ENCODE measurements at places on chromosomes 7 and 10. TPM values are rescaled to one million over a fixed set of nuclear protein-coding genes. Genes with fewer than 3 reads are reported as not detected.

DNA sequence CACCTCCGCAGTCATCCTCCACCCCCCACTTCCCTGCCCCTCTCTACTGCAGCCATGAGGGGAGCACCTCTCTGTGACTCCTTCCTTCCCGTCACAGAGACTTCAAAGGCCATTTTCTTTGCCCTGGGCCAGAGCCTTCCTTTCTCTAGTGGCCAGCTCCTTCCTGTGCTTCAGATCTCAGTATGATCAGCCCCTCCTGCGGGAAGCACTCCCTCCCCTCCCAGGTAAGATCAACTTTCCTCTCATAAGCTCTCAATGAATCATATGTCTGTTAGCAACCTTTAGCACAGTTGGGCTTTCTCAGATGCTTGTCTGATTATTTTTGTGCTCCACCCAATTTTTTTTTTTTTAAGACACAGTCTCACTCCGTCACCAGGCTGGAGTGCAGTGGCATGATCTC, 241.0 kb upstream of the PRSS1 start:
- H3K27me3 ChIP-seq, result no peaks in the 10 kb centered on the region
- no peaks in the 10 kb centered on the region for H3K4me1 ChIP-seq
- H3K36me3 ChIP-seq, result no peaks in the 10 kb centered on the region
- no peak overlapping the region for H3K4me3 ChIP-seq
- no peak overlapping the region for H3K27ac ChIP-seq

The CTAGE8 gene
- not detected for total RNA-seq

GRCh38 chr10:119658274-119658673, 7.1 kb downstream of the BAG3 start:
- peak overlapping the region; percentile 47 for H3K4me3 ChIP-seq
- H3K36me3 ChIP-seq, result peaks cover 13% of the 10 kb centered on the region
- peak overlapping the region; percentile 80 for H3K27ac ChIP-seq
- DNase-seq, result peak; percentile 92

GRCh38 chr7:111594602-111595001, 32.3 kb upstream of the IMMP2L start:
- no peak overlapping the region for H3K27ac ChIP-seq
- DNase-seq, result no peak
- H3K4me3 ChIP-seq, result no peak overlapping the region
- no peaks in the 10 kb centered on the region for H3K36me3 ChIP-seq
- no peaks in the 10 kb centered on the region for H3K4me1 ChIP-seq

- no peaks in the 10 kb centered on the region for H3K27me3 ChIP-seq
- peaks cover 13% of the 10 kb centered on the region for H3K4me1 ChIP-seq
- no peak overlapping the region for H3K27ac ChIP-seq
- H3K36me3 ChIP-seq, result no peaks in the 10 kb centered on the region
- DNase-seq, result no peak
These were observed 308.1 kb upstream of the ZMIZ1 start for GRCh38 chr10:78760463-78761310.

DNA sequence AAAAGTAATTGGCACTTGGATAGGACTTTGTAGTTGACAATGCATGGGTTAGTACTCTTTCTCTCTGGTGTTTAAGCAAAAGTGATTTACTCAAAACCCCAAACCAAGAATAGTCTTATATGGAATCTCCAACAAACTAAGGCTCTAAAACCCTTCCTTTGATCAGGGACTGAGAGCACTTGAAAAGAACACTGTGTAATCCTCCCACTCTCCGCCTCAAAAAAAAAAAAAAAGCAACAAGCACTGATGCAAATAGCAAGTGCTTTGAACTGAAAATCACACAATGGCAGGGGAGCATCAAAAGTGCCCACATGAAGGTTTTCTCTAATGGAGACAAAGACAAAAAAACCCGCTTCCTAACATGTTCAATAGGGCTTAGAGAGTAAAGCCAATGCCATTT, 467.9 kb upstream of the AUTS2 start:
- DNase-seq, result no peak
- no peak overlapping the region for H3K4me3 ChIP-seq
- no peaks in the 10 kb centered on the region for H3K4me1 ChIP-seq

- H3K27ac ChIP-seq, result no peak overlapping the region
- no peak overlapping the region for H3K4me3 ChIP-seq
- DNase-seq, result no peak
- no peaks in the 10 kb centered on the region for H3K4me1 ChIP-seq
- H3K36me3 ChIP-seq, result no peaks in the 10 kb centered on the region
These were observed 28.3 kb upstream of the ZMIZ2 start for GRCh38 chr7:44720301-44720700.

DNA sequence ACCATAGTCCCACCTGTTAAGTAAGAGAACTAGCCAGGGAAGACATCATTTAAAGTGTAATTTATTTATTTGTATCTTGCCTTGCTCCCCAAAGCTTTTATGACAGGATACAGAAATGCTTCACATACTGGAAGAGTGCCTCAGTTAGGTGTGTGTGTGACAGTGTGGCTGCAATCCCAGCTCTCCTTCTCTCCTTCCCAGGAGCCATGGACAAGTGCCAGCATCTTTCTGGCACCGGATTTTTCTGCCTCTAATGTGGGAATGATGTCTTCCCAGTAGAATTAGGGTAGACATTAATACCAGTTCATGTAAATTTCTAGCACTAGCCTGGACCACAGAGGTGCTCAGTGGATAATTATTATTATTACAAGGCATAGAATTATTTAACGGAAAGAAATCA, 30.3 kb upstream of the ATXN7L1 start:
- no peaks in the 10 kb centered on the region for H3K27me3 ChIP-seq
- H3K4me1 ChIP-seq, result no peaks in the 10 kb centered on the region
- no peak overlapping the region for H3K27ac ChIP-seq
- H3K4me3 ChIP-seq, result no peak overlapping the region
- no peak for DNase-seq
- no peaks in the 10 kb centered on the region for H3K36me3 ChIP-seq

- no peak for DNase-seq
- H3K27ac ChIP-seq, result no peak overlapping the region
- H3K27me3 ChIP-seq, result no peaks in the 10 kb centered on the region
- no peak overlapping the region for H3K4me3 ChIP-seq
These were observed 3.9 kb upstream of the SAR1A start for GRCh38 chr10:70174058-70174741.

DNA sequence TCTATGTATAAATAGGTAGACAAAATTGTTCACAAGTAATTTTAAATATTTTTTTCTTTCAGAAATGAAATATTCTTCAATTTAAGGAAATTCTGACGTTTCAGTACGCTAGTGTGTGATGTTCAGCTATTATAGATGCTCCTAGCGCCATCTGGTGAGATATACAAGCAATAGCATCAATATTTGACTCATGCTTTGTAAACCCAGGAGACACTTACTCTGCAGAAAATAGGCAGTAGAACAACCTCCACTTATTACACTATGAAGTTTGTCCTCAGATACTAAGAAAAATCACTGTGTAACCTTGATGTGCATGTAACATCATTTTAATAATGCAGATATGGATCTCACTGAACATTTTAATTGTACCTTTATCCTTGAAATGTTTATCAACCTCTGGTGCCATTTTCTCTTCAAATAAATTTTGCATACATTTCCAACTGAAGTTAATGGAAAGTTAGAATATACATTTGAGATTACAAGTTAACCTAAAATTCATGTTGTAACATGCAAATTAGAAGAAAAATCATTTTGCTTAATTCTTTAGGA, 151.5 kb upstream of the FAM3C start:
- no peaks in the 10 kb centered on the region for H3K4me1 ChIP-seq
- no peaks in the 10 kb centered on the region for H3K27me3 ChIP-seq
- H3K27ac ChIP-seq, result no peak overlapping the region
- H3K4me3 ChIP-seq, result no peak overlapping the region
- no peak for DNase-seq
- no peaks in the 10 kb centered on the region for H3K36me3 ChIP-seq

- H3K4me3 ChIP-seq, result no peak overlapping the region
- DNase-seq, result no peak
- no peaks in the 10 kb centered on the region for H3K36me3 ChIP-seq
- H3K27me3 ChIP-seq, result no peaks in the 10 kb centered on the region
- no peak overlapping the region for H3K27ac ChIP-seq
These were observed 50.8 kb upstream of the AOAH start for GRCh38 chr7:36775061-36775620.

The IDI1 gene
- 3.8 TPM for total RNA-seq

DNA sequence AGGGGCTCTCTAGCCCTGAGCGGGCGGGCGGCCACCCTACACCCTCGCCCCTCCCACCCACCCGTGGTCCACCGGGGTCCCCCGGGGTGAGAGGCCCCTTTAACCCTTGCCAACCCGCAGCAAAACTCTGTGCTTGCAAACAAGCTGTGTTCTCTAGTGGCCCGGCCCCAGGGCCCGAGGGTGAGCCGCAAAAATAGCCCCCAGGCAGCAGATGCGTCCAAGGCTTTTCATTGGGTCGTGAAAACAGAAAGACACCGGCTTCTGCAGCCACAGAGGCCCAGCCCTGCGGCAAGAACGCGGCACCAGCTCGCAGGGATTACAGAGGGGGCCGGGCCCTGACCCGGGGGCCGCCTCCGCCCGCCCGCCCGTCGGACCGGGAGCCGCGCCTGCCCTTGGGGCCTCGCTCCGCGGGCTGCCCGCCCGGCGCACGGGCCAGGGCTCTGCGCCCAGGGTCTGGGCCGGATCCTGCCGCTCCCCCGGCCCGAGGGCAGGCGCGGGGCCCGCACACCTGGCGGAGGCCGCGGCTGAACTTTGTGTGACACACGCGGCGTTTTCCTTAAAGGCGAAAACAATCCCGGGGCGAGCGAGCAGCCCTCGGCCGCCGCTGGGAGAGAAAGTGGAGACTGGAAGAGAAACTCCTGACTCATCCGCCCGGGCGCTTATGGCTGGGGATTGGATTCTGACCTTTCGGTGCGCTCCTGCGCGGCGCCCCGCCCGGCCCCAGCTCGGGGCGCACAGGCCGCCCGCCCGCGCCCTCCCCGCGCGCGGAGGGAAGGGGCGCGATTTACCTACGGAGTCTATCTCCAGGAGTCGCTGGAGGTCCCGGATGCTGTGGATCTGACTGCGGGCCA, 2.8 kb downstream of the PDGFA start:
- peak overlapping the region; percentile 97 for H3K27ac ChIP-seq
- no peaks in the 10 kb centered on the region for H3K27me3 ChIP-seq
- H3K36me3 ChIP-seq, result peaks cover 4% of the 10 kb centered on the region
- peaks cover 59% of the 10 kb centered on the region for H3K4me1 ChIP-seq
- no peak for DNase-seq
- peak overlapping the region; percentile 77 for H3K4me3 ChIP-seq

GRCh38 chr7:960269-960871, 5.9 kb upstream of the ADAP1 start:
- H3K27me3 ChIP-seq, result no peaks in the 10 kb centered on the region
- no peak overlapping the region for H3K4me3 ChIP-seq
- H3K4me1 ChIP-seq, result peaks cover 13% of the 10 kb centered on the region
- H3K27ac ChIP-seq, result no peak overlapping the region

- no peak overlapping the region for H3K27ac ChIP-seq
- H3K4me3 ChIP-seq, result no peak overlapping the region
- no peaks in the 10 kb centered on the region for H3K4me1 ChIP-seq
- H3K27me3 ChIP-seq, result no peaks in the 10 kb centered on the region
These were observed 93.5 kb downstream of the AUTS2 start for GRCh38 chr7:69691734-69692133.

The CALCR gene
- total RNA-seq, result not detected

GRCh38 chr7:67566101-67566500, 569.5 kb downstream of the TYW1 start:
- no peaks in the 10 kb centered on the region for H3K4me1 ChIP-seq
- no peak overlapping the region for H3K4me3 ChIP-seq
- H3K27ac ChIP-seq, result no peak overlapping the region
- H3K36me3 ChIP-seq, result no peaks in the 10 kb centered on the region

The EPHB6 gene
- total RNA-seq, result 13.1 TPM

- no peaks in the 10 kb centered on the region for H3K27me3 ChIP-seq
- no peak for DNase-seq
- peak overlapping the region; percentile 66 for H3K27ac ChIP-seq
- peaks cover 20% of the 10 kb centered on the region for H3K4me1 ChIP-seq
These were observed 3.7 kb downstream of the TMEM140 start for GRCh38 chr7:135151533-135151932.

- H3K4me3 ChIP-seq, result no peak overlapping the region
- no peaks in the 10 kb centered on the region for H3K27me3 ChIP-seq
- H3K36me3 ChIP-seq, result no peaks in the 10 kb centered on the region
- DNase-seq, result no peak
These were observed 9.3 kb upstream of the TSPAN14 start for GRCh38 chr10:80444646-80445319.

GRCh38 chr10:46077731-46078413, 31.8 kb upstream of the MSMB start:
- no peaks in the 10 kb centered on the region for H3K27me3 ChIP-seq
- no peaks in the 10 kb centered on the region for H3K4me1 ChIP-seq
- H3K36me3 ChIP-seq, result no peaks in the 10 kb centered on the region
- H3K27ac ChIP-seq, result no peak overlapping the region
- H3K4me3 ChIP-seq, result no peak overlapping the region

GRCh38 chr10:75976681-75977080, 545.3 kb downstream of the LRMDA start:
- H3K27me3 ChIP-seq, result no peaks in the 10 kb centered on the region
- H3K36me3 ChIP-seq, result no peaks in the 10 kb centered on the region
- H3K4me3 ChIP-seq, result no peak overlapping the region
- no peak overlapping the region for H3K27ac ChIP-seq
- no peaks in the 10 kb centered on the region for H3K4me1 ChIP-seq
- no peak for DNase-seq

The ACBD7 gene
- not detected for total RNA-seq

GRCh38 chr10:61390851-61391250, 62.3 kb downstream of the TMEM26 start:
- H3K4me1 ChIP-seq, result no peaks in the 10 kb centered on the region
- H3K27ac ChIP-seq, result no peak overlapping the region
- no peaks in the 10 kb centered on the region for H3K36me3 ChIP-seq
- H3K27me3 ChIP-seq, result no peaks in the 10 kb centered on the region

DNA sequence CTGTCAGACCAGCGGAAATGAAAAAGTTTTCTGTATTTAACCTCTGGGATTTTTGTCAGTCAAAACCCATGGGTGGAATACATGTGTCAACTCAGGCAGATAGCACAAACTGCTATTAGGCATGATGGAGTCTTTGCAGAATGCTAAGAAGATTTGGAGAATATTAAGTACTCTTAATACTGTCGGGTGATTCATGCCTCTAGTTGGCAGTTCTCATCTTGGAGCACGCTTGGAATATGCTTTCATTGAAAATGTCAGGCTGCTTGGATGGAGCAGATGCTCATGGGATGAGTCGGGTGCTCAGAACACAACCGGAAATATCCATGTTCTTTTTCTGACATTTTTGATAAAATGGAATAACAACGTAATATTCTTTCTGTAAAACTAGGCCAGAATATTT, 27.6 kb upstream of the PRKG1 start:
- no peaks in the 10 kb centered on the region for H3K36me3 ChIP-seq
- H3K27me3 ChIP-seq, result no peaks in the 10 kb centered on the region
- DNase-seq, result no peak
- H3K4me1 ChIP-seq, result peaks cover 4% of the 10 kb centered on the region
- H3K4me3 ChIP-seq, result peak overlapping the region; percentile 42

DNA sequence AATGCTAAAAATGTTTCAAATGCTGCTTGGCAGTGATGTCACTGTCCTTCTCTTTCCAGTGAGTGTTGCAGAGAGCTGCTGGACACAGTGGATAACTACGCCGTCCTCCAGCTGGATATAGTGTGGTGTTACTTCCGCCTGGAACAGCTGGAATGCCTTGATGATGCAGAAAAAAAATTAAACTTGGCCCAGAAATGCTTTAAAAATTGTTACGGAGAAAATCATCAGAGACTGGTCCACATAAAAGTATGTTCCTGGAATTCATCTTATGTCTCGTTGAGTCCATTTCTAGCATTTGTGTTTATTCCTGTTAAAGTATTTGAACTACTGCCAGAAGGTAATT, 25.2 kb downstream of the NUB1 start:
- DNase-seq, result peak; percentile 79
- no peak overlapping the region for H3K4me3 ChIP-seq
- peaks cover 5% of the 10 kb centered on the region for H3K36me3 ChIP-seq
- H3K27me3 ChIP-seq, result no peaks in the 10 kb centered on the region

The CFTR gene
- total RNA-seq, result 0.21 TPM
